Caco-2 (cell line): ENCODE measurements at places on chromosomes 11 and 22.

DNA sequence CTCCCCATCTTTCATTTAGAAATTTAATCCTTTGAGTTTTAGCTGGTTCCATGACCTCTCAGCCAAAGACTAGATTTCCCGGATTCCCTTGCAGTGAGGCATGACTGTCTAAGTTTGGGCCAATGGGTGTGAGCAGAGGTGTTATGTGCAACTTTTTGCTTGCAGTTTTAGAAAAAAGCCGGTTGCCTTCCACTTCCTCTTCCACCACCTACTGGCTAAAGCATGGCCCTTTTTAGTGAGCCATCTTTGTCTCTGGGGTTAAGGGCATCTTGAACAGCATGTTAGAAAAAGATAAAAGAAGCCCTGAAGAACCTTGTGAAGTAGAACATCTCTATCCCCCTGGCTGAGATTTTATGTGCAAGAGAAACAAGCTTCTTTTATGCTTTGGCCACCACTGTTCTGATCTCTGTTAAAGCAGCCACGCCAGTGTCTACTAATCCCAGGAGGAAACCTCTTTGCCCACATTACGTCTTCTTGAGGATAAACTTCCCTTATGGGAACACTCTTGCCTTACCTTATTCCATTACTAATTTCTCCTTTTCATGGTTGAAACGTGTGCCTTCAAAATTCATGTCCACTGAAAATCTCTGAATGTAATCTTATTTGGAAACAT lies 279.9 kb downstream of the TENM4 start:
- peaks cover 7% of the 10 kb centered on the region for H3K4me1 ChIP-seq
- H3K27me3 ChIP-seq, result peaks cover 1% of the 10 kb centered on the region; the same call in 1 of the 2 replicates
- no peak overlapping the region for H3K4me3 ChIP-seq
- no peak overlapping the region for H3K27ac ChIP-seq
- no peaks in the 10 kb centered on the region for H3K36me3 ChIP-seq

DNA sequence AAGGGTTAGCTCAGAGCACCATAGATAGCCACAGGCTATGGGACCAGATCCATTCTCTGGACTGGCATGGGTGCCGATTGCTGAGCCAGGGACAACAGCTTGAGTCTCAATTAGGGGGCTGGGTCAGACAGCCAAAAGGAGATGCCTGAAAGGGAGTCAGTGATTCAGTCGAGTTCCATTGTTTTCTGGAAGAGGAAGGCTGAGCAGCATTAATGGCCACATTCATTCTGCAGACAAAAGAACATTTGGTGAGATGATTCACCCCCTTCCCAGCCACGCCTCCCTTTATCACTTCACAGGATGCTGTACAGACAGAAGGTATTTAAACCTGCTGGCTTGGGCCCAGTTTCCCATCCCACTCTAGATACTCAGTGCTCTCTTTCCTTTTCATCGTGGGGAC lies 131.9 kb downstream of the ADAMTS15 start:
- H3K27me3 ChIP-seq, result peaks cover 1% of the 10 kb centered on the region; the same call in 1 of the 2 replicates
- no peak for DNase-seq
- no peak overlapping the region for H3K27ac ChIP-seq
- no peak overlapping the region for H3K4me3 ChIP-seq

- H3K27me3 ChIP-seq, result no peaks in the 10 kb centered on the region
- H3K4me1 ChIP-seq, result peaks cover 9% of the 10 kb centered on the region; the same call in 1 of the 2 replicates
- H3K36me3 ChIP-seq, result no peaks in the 10 kb centered on the region
- DNase-seq, result no peak
- no peak overlapping the region for H3K27ac ChIP-seq
Observed at GRCh38 chr11:34160049-34160721, 54.8 kb downstream of the NAT10 start.

DNA sequence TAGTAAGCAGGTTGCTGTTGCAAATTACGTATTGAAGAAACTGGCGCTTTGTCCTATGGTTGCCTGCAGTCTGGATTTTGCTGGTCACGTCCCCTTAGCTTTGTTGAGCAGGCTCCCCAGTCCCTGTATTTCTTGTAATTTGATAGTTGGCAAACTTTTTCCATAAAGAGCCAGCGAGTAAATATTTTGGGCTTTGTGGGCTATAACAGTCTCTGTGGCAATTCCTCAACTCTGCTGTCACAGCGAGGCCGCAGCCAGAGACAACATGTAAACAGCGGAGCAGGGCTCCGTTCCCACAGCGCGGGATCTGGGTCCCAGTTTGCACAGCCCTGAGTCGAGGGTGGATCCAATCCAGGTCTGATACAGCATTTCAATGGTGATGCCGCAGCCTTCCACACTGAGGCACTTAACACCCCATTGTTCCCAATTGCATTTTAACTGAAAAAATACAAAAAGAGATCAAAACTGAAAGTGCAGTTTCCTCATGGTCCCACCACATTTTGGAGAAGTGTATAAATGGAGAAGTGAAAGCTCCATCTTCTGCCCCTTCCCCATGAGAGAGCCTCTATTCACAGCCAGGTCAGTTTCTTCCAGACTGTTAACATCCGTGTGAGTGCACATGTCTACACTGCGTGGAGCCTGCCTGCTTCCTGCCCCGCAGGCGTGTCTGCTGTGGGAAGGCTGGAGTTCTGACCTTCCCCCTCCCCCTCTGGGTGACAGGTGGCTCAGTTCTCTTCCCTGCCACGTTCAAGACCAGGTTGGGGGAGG lies 89.1 kb downstream of the RPS6KA4 start:
- DNase-seq, result peak; percentile 32
- no peaks in the 10 kb centered on the region for H3K36me3 ChIP-seq
- H3K4me3 ChIP-seq, result peak overlapping the region; percentile 11; the same call in 1 of the 2 replicates
- H3K4me1 ChIP-seq, result peaks cover 17% of the 10 kb centered on the region
- no peak overlapping the region for H3K27ac ChIP-seq

- no peak for DNase-seq
- no peaks in the 10 kb centered on the region for H3K27me3 ChIP-seq
- H3K36me3 ChIP-seq, result no peaks in the 10 kb centered on the region
- H3K27ac ChIP-seq, result peak overlapping the region; percentile 9
- peaks cover 71% of the 10 kb centered on the region for H3K4me1 ChIP-seq
- no peak overlapping the region for H3K4me3 ChIP-seq
Observed at GRCh38 chr11:76574879-76575278, 95.7 kb downstream of the LRRC32 start.

DNA sequence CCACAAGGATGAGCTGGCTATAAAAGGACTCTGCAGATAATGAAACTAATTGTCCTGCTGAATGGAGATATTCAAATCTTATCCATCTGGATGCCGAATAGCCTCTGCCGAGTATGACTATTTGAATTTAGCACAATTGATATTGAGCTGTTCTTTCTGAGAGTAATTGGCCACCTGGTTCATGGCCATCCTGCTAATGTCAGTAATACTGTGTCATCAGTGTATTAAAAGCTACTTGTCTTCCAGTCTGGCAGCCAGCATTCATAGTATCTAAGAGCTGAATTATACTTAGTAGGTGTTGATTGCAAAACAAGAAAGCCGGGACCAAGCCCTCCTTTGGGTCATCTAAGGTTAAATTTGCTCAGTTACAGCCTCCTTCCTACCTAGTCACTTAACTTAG lies 310.7 kb upstream of the NCAM1 start:
- no peak overlapping the region for H3K4me3 ChIP-seq
- H3K4me1 ChIP-seq, result no peaks in the 10 kb centered on the region
- no peaks in the 10 kb centered on the region for H3K36me3 ChIP-seq
- no peaks in the 10 kb centered on the region; the same call in 1 of the 2 replicates for H3K27me3 ChIP-seq
- H3K27ac ChIP-seq, result no peak overlapping the region

DNA sequence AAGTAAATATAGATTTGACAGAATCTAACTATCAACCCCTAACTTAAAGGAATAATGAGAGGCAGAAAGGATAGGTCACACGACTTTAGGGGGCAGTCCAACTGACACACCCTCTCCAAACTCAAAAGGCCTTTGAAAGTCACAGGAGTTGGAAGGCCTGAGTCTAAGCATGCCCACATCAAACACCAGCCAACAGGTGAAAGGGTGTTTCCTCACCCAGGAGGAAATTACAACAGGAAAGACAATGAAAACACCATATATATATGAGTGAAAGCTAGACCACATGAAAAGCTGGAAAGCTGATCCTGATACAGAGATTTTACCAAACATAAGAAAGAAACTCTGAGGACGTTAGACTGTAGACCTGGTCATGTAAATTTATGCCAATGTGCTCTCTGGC lies 10.5 kb upstream of the DEPDC7 start:
- H3K27ac ChIP-seq, result no peak overlapping the region
- H3K36me3 ChIP-seq, result no peaks in the 10 kb centered on the region
- H3K4me1 ChIP-seq, result peaks cover 6% of the 10 kb centered on the region; the same call in 1 of the 2 replicates
- no peak overlapping the region for H3K4me3 ChIP-seq

- no peak for DNase-seq
- H3K4me1 ChIP-seq, result no peaks in the 10 kb centered on the region
- no peak overlapping the region for H3K4me3 ChIP-seq
Observed at GRCh38 chr11:123543797-123544196, 110.6 kb downstream of the SCN3B start.

- H3K27me3 ChIP-seq, result no peaks in the 10 kb centered on the region
- H3K27ac ChIP-seq, result no peak overlapping the region
- no peak for DNase-seq
- peak overlapping the region; percentile 78 for H3K4me3 ChIP-seq
- H3K36me3 ChIP-seq, result peaks cover 3% of the 10 kb centered on the region
Observed at GRCh38 chr11:114058871-114059277, 637 bp upstream of the ZBTB16 start.

DNA sequence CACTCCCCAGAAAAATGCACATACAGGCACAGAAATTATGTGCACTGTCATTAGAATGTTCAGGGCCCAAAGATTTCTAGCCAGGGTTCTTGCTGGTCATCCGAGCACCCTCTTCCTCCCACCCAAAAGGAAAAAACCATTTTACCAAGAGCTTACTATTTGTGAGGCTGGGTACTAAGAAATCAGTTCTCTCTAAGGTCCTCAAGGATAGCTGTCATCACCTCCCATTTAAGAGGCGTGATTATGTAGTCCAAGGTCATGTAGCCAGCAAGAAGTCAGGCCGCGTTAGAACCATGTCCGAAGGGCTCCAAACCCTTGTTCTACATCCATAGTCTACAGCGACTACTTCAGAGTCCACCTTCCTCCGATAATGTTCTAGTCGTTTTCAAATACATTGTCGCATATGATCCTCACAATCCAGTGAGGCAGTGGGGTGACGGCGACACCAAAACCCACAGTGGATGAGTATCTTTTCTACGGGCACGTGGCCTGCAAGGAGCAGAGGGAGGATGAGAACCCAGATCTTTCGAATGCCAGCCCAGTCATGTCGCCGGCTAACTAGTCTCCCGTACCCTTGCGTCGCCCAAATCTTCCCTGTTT lies 634 bp downstream of the TIMM8B start:
- H3K27ac ChIP-seq, result peak overlapping the region; percentile 98
- peaks cover 8% of the 10 kb centered on the region for H3K36me3 ChIP-seq
- no peaks in the 10 kb centered on the region for H3K27me3 ChIP-seq
- peak overlapping the region; percentile 59 for H3K4me3 ChIP-seq
- DNase-seq, result no peak
- H3K4me1 ChIP-seq, result peaks cover 4% of the 10 kb centered on the region; the same call in 1 of the 2 replicates

- no peaks in the 10 kb centered on the region for H3K27me3 ChIP-seq
- no peak for DNase-seq
- H3K4me1 ChIP-seq, result peaks cover 23% of the 10 kb centered on the region
- peak overlapping the region; percentile 58 for H3K27ac ChIP-seq
- no peak overlapping the region for H3K4me3 ChIP-seq
Observed at GRCh38 chr11:11871991-11872401, 30.2 kb downstream of the USP47 start.

- H3K27me3 ChIP-seq, result no peaks in the 10 kb centered on the region
- DNase-seq, result peak; percentile 8
- H3K4me1 ChIP-seq, result peaks cover 7% of the 10 kb centered on the region; the same call in 1 of the 2 replicates
- no peaks in the 10 kb centered on the region for H3K36me3 ChIP-seq
- H3K27ac ChIP-seq, result no peak overlapping the region
Observed at GRCh38 chr11:22521226-22521625, 104.4 kb downstream of the FANCF start.

DNA sequence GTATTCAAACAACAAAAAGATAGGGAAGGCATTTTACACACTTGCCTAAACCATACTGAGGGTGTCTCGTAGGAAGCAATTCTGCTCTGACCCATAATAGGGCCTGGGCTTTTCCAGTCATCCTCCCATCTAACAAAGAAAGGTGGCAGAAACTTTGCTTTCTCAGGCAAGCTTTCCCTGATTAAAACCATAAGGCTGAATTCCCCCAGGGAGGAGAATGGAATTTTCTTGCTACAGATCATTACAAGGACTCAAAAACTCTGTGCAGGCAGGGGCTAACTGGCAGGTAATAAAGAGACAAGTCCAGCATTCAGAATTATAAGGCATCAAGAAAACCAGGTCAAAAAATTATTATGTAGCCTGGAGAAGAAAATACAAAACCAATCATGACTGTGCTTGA lies 90.4 kb downstream of the RBFOX2 start:
- no peak for DNase-seq
- no peaks in the 10 kb centered on the region for H3K36me3 ChIP-seq
- H3K27me3 ChIP-seq, result no peaks in the 10 kb centered on the region
- H3K4me1 ChIP-seq, result no peaks in the 10 kb centered on the region

- no peak overlapping the region for H3K4me3 ChIP-seq
- no peak overlapping the region for H3K27ac ChIP-seq
- no peaks in the 10 kb centered on the region for H3K27me3 ChIP-seq
- peaks cover 11% of the 10 kb centered on the region for H3K4me1 ChIP-seq
Observed at GRCh38 chr11:114049050-114049449, 10.5 kb upstream of the ZBTB16 start.

- H3K27me3 ChIP-seq, result no peaks in the 10 kb centered on the region
- no peaks in the 10 kb centered on the region for H3K4me1 ChIP-seq
- no peak overlapping the region for H3K4me3 ChIP-seq
- no peaks in the 10 kb centered on the region for H3K36me3 ChIP-seq
- H3K27ac ChIP-seq, result no peak overlapping the region
Observed at GRCh38 chr11:70854201-70854600, 398.2 kb downstream of the SHANK2 start.

DNA sequence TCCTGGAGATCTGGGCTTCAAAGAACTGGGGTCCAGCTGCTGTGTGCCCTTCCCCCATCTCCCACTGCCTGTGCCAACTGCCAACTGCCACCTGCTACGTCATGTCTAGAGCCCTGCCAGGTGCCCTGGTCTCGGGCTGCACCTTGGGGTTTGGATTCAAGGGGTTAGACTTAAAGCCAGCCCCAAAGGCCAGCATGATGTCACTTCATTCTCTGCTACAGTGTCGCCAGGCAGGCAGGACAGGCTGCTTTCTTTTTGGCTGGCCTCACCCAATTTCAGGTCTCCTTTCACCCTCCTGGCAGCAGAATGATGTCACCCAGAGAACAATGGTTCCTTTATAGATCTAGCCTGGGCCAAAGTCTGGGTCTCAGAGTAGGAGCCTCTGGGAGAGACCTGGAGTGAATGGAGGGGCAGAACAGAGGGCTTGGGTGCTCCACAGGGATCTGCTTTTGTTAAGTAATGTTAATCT lies 79.5 kb upstream of the CRYBB3 start:
- H3K4me1 ChIP-seq, result no peaks in the 10 kb centered on the region
- H3K27ac ChIP-seq, result peak overlapping the region; percentile 80
- no peaks in the 10 kb centered on the region for H3K27me3 ChIP-seq
- DNase-seq, result peak; percentile 38
- H3K36me3 ChIP-seq, result no peaks in the 10 kb centered on the region; the same call in none of the 2 replicates

DNA sequence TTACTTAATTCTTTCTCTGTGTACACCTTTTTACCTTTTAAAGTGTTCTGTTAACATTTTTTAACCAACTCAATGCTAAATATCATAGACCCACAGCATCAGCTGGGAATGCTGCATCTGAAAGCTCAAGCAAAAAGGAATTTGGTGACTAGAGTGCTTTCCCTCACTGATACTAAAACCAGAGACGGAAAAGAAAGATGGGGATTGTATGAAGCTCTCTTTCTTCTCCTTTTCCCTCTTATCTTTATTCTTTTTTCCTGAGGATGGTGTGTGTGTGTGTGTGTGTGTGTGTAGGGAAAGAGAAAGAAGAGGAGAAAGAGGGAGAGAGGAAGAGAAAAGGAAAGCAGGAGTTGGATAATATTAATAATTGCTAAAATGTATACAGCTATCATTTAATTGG lies 4.1 kb upstream of the SIK2 start:
- DNase-seq, result no peak
- no peak overlapping the region for H3K27ac ChIP-seq
- H3K36me3 ChIP-seq, result no peaks in the 10 kb centered on the region
- no peak overlapping the region for H3K4me3 ChIP-seq
- no peaks in the 10 kb centered on the region; the same call in 1 of the 2 replicates for H3K4me1 ChIP-seq
